ENCODE measurements at places on chromosomes 13 and 19. TPM values are rescaled to one million over a fixed set of nuclear protein-coding genes. Genes with fewer than 3 reads are reported as not detected.

Gene PBX4
- 7.4 TPM for total RNA-seq

GRCh38 chr19:45524575-45525129, 17.4 kb downstream of the VASP start:
- no peaks in the 10 kb centered on the region for H3K27me3 ChIP-seq
- peaks cover 41% of the 10 kb centered on the region for H3K4me1 ChIP-seq
- no peak overlapping the region for H3K27ac ChIP-seq
- no peak for DNase-seq
- H3K36me3 ChIP-seq = peaks cover 23% of the 10 kb centered on the region
- H3K4me3 ChIP-seq = no peak overlapping the region

DNA sequence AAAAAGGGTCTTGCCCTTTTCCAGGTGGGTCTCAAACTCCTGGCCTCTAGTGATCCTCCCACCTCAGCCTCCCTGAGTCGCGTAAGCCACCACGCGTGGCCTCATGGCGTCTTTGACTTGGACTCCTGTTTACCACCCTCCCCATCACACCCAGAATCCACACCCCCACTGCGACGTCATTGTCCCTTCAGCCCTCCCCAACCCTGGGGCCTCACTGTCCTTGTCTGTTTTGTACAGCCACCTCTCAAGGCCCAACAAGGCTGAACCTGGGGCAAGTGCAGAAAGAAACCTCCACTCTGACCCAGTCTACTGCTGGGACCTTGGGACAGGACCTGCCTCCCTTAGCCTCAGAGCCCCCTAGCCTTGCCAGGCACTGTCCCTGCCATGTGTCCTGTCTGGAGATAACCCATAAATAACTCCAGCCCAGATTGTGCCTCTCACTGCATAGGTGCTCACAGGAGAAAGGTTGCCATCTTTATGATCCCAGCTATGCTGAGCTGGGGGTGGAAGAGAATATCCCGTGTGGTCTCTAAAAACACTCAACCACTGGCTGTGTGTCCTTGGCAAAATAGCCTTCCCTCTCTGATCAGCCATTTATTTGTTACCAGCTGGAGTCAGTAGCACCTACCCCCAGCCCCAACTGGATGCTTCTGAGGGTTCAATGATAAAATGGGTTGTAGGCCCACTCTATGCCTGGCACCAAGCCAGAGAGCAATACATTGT, 1.8 kb upstream of the IFI30 start:
- H3K36me3 ChIP-seq = no peaks in the 10 kb centered on the region
- DNase-seq = no peak

Gene ZNF471
- total RNA-seq = 0.57 TPM

Gene SLC25A41
- total RNA-seq = not detected

GRCh38 chr13:79003989-79004898, 345.3 kb upstream of the OBI1 start:
- no peak overlapping the region for H3K4me3 ChIP-seq
- no peak for DNase-seq
- H3K4me1 ChIP-seq = no peaks in the 10 kb centered on the region
- H3K36me3 ChIP-seq = no peaks in the 10 kb centered on the region
- no peak overlapping the region for H3K27ac ChIP-seq

Gene ANKRD24
- total RNA-seq = 0.79 TPM

DNA sequence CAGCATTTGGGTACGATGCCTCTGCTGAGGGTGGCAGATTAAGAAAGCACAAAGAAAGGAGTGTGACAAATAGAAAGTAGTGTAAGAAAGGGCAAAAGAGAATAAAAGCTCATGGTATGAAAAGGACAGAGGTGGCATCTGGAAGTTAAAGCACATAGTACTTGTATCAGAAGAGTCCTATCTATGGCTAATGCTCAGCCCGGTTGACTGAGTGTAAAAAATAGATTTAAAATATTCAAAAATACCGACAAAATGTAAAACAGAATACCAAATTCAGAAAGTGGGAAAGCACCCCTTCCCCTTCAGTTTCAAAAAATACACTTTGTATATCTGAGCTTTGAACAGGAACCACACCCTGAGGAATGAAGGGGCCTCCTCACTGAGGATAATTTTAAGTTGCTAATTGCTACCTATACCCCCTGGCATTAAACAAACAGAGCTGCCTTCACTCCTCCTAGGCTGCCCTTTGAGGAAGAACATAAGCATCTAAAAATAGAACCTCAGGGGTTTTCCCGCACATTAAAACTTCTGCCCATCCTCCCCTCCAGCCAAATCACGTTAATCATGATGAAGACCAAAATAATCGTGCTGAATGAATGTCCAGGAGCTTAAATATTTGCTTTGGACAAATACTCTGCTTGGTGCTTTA, 43.3 kb downstream of the DLEU7 start:
- no peak overlapping the region for H3K27ac ChIP-seq
- H3K27me3 ChIP-seq = no peaks in the 10 kb centered on the region
- peaks cover 6% of the 10 kb centered on the region for H3K4me1 ChIP-seq

Gene ALOX5AP
- total RNA-seq = not detected

GRCh38 chr13:106471957-106472543, 63.4 kb downstream of the EFNB2 start:
- H3K4me1 ChIP-seq = peaks cover 31% of the 10 kb centered on the region
- H3K27me3 ChIP-seq = no peaks in the 10 kb centered on the region
- H3K4me3 ChIP-seq = peak overlapping the region; percentile 41
- H3K27ac ChIP-seq = peak overlapping the region; percentile 91
- H3K36me3 ChIP-seq = no peaks in the 10 kb centered on the region

DNA sequence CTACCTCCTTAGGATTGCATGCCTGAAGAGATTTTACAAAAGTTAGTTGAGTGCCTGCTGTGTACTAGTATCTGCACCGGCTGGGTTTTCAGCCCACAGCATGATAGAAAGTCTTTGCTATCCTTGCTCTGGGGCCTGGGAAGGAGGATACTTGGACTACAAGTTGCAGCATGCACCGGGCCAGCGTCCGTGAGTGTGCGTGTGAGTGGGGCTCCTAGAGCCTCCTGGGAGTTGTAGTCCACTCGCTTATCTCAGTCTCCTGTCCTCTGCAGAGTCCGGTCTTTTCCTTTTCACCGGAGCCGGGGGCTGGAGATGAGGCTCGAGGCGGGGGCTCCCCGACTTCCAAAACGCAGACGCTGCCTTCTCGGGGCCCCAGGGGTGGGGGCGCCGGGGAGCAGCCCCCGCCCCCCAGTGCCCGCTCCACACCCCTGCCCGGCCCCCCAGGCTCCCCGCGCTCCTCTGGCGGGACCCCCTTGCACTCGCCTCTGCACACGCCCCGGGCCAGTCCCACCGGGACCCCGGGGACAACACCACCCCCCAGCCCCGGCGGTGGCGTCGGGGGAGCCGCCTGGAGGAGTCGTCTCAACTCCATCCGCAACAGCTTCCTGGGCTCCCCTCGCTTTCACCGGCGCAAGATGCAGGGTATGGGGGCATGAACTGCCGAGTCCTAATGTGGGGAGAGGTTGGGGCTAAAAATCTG, 20.6 kb downstream of the BRSK1 start:
- no peak overlapping the region for H3K27ac ChIP-seq
- H3K36me3 ChIP-seq = no peaks in the 10 kb centered on the region
- no peak overlapping the region for H3K4me3 ChIP-seq
- DNase-seq = no peak

GRCh38 chr19:28185646-28186045, 1027.3 kb downstream of the UQCRFS1 start:
- no peaks in the 10 kb centered on the region for H3K4me1 ChIP-seq
- no peaks in the 10 kb centered on the region for H3K36me3 ChIP-seq
- no peaks in the 10 kb centered on the region for H3K27me3 ChIP-seq
- H3K4me3 ChIP-seq = no peak overlapping the region
- DNase-seq = no peak
- H3K27ac ChIP-seq = no peak overlapping the region

DNA sequence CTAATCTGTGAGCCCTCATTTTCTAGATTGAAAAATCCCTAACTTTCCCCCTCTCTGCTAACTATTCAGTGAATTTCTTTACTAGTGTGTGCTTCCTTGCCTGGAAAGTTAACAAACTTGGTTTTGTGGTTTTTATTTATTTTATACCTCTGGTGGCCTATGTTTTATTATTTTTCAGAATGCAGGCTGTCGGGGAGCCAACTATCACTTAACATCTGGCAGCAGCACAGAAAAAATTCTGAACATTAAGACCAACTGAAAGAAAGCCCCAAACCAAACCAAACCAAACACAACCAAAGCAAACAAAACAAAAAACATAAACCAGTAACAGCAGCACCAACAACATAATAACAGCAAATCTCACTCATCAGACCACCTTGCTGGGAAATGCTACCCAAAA, 109.0 kb upstream of the KL start:
- no peak overlapping the region for H3K4me3 ChIP-seq
- H3K27me3 ChIP-seq = no peaks in the 10 kb centered on the region
- DNase-seq = no peak
- peaks cover 34% of the 10 kb centered on the region for H3K4me1 ChIP-seq
- no peaks in the 10 kb centered on the region for H3K36me3 ChIP-seq
- H3K27ac ChIP-seq = no peak overlapping the region

Measured in PC-9 (cell line).